ENCODE measurements at places on chromosomes 3 and 15.
A peak's percentile ranks its signal among the peaks of the same experiment; 100 is the strongest.

- no peak for DNase-seq
Measured at GRCh38 chr3:180855364-180855763, 57.1 kb upstream of the FXR1 start.

DNA sequence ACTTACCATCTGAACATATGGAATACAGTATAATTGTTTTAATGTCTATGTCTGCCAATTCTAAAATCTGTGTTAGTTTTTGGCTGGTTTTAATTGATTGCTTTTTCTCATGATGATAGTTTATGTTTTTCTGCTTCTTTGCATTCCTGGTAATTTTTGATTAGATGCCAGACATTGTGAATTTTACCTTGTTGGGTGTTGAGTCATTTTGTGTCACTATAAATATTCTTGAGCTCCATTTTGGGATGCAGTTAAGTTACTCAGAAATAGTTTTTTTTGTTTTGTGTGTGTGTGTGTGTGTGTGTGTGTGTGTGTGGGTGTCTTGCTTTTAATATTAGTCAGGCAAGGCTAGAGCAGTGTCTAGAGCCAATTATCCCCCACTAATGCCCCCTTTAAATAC, 818.8 kb upstream of the NR2F2 start:
- no peak for DNase-seq

GRCh38 chr15:62993066-62993465, 49.5 kb upstream of the TPM1 start:
- no peak for DNase-seq

DNA sequence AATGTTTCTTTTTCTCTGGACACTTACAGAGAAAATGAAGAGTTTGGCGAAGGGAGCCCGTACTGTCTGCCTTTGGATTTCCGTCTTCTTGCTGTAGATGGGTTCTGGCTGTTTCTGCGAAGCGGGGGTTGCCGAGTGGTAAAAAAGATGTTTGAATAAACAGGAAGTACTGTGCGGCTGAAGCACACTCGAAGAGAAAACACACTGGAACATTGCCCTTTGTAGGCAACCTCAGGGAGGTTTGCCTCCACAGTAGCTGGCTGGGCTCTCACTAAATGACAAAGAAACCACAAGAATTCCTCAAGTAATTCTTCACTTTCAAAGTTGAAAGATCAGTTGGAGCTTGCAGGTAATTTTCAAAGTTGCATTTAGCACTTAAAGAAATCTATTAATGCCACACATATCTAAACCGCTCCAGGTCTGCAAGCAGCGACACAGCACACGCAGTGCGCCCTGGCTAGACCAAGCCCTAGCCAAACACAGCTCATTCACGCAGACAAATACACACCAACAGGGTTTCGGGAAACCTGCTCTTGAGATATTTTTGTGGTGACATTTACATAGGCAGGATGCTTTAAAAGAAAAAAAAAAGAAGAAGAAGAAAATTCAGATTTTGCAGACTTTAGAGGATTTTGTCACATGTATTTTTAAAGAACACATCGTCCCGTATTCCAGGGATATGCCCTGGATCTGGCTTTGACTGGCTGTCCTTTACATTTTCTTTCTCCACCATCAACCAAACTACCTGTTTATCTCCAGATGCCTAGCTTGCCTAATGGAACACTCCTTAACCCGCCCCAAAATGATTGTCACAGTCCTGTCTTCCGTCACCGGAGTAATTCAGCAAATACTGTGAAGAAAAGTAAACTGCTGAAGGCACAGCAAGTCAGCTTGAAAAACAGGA, 452.8 kb downstream of the FOXP1 start:
- DNase-seq = peak; percentile 48

DNA sequence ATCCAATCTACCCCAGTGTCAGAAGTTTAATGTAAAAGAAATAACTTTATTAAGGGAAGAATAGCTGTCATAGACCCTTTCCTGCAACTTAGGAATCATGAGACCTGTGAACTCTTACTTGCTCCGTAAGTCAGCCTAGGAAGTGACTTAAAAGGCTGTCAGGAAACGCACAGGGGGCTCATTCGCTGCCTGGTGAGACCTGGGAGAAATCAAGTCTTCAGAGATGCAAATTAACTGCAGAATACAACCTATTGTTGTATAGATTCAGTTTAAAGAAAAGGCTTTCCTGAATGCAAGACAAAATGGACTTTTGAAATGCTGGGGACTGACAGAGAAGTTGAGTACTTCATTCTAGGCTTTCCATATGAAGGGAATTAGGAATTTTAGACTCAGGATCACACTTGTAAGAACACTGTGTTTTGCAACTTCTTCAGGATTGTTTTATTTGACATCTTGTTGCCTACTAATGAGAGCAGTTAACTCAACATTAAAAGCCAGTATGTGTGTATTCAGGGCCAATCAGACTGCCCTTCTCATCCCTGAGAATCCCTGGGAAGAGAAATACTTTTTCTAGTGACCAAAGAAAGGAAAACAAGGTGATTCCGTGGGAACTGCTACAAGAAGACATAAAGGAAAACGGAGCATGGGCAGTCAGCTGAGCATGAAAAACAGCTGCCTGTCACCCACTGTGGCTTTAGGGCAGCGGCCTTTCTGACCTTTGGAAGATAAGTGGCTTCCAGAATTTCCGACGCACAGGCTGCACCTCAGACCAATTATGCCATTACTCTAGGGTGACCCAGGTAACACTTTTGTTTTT, 18.5 kb upstream of the DPPA4 start:
- no peak for DNase-seq

GRCh38 chr15:101038327-101039003, 119.3 kb downstream of the LRRK1 start:
- no peak for DNase-seq

GRCh38 chr15:87755226-87755625, 501.3 kb downstream of the NTRK3 start:
- no peak for DNase-seq

DNA sequence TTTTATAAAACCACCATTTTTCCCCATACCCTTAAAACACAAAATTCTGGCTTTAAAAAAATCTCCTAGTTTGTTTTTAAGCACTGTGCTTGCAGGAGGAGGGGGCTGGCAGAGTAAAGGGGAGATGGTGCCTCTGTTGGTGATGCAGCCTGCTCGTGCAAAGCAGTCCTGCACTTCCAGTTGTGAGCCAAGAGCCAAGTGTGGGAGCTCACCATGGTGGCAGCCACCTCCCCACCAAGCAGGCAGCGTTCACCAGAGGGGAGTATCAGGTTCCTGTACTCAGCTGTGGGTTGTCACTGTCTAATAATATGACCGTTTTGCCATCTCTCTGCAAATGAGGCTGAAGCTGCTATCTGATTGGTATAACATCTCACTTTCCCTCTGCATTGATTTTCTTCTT, 164.8 kb downstream of the SYNPR start:
- no peak for DNase-seq

DNA sequence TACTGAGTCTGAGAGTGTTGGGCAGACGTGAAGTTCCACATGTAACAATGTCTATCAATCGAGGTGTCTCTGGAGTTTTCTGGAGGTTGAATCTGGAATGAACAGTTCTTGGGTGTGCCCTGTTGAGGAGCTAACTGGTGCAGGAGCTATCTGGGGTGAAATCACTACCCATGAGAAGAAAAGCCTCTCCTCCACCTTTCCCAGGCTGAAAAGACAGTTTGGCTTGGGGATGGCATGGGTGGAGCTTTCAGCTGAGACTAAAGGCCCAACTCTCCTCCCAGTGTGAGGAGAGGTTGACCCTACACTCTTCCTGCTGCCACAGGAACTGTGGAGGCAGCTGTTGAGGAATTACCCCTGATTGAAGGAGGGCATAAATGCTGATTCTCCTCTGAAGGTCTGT, 54.4 kb upstream of the LRRFIP2 start:
- no peak for DNase-seq

- DNase-seq = no peak
Measured at GRCh38 chr15:48796930-48797329, 13.9 kb downstream of the CEP152 start.

- no peak for DNase-seq
Measured at GRCh38 chr3:122758877-122759560, 34.6 kb downstream of the HSPBAP1 start.

DNA sequence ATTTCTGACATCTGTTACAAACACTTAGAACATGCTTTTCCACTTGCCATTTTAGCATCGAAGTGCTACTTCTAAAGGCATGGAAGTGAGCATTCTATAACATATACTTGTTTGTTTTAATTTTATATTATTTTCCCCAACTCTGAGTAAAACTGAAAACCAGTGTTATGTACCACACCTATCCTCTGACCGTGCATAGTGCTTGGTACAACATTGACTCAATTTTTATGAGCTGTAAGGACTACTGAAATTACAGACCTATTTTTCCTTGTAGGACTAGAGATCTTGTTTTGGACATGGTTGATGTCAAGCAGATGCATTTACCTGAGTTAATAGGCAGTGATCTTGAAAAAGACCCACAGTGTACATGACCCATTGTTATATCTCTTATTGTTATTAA, 51.5 kb upstream of the CCNB2 start:
- no peak for DNase-seq

DNA sequence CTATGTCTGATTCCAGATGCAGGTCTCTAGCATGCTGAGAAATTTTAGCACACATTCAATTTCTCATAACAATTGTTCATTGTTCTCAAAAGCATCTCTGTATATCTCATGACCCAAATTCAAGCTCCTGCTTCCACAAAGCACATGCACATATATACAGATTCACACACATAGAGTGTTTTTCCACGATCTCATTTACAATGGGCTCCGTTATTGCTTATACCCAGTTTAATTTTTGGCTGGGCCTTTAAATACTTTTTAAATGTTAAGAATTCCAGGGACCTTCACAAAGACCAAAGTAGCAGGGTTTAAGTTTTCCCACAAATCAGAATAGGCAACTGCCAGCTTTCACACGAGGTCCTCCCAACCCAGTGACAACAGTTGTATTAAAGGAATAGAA, 333.5 kb upstream of the SEMA6D start:
- DNase-seq = no peak

DNA sequence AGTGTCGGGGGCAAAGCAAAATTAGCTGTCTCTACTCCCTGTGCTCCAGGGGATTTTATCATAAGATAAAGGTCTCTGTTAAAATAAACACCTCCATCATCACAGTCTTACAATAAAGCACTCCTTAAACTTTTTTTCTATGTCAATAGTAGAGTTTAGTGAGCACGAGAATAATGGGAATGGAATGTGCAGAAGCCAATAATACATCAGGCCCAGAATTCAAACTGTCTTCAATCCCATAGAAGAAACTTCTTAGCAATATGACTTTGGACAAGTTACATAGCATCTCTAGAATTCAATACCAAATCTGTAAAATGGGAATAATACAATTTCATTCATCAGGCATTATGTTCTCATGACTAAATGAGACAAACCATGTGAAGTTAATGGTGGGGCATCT, 49.0 kb upstream of the EPHA3 start:
- DNase-seq = no peak

- DNase-seq = peak; percentile 70
Measured at GRCh38 chr15:64596701-64597476, 136.5 kb downstream of the ZNF609 start.

- no peak for DNase-seq
Measured at GRCh38 chr15:57460208-57460816, 84.0 kb downstream of the CGNL1 start.

DNA sequence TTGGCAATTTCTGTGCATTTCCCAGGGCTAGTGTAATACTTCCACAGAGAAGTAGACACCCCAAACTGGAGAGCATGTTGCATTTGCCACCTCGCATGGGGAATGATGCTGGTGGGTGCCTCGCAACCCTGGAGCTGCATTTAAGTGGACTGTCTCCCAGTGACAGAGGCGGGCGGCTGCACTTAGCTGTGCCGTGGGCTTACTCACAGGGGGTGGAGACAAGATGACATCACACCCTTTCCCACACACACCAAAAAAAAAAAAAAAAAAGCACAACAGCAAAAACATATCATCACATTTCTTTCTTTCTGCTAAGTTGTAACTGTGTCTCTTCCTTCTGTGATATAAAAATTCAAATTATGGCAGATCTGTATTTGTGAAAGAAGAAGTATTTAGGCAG, at the start of gene ABI3BP:
Gene ABI3BP, minus strand, starts transcription at position 113 of the 400 bp plus-strand sequence. Its CDS starts 37 bp downstream, at position 76.
- peak; percentile 37 for DNase-seq

DNA sequence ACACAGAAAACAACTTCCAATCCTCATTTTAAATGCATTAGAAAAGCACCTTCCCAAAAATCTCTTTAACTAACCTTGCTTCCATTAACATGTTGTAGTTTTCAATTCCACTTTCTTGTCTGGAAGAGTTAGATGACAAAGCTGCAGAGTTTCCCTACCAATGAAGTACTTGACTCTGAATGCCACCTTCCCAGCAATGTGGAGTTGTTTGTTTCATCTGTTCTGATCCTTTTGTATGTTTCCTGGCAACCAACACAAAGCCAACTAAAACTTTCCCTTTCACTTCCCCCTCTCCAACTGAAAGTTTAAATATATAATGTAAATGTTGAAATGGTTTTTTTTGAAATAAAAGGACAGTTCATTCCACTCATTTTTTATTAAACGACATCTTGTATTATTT, at the start of gene WDR49:
Gene WDR49, minus strand, starts transcription at position 183 of the 400 bp plus-strand sequence. CDS start 517 bp downstream, outside the sequence.
- no peak for DNase-seq

GRCh38 chr3:141738891-141739363, 829 bp downstream of the RNF7 start:
- peak; percentile 16 for DNase-seq

- DNase-seq = no peak
Measured at GRCh38 chr3:48708481-48708889, 8.5 kb downstream of the IP6K2 start.

DNA sequence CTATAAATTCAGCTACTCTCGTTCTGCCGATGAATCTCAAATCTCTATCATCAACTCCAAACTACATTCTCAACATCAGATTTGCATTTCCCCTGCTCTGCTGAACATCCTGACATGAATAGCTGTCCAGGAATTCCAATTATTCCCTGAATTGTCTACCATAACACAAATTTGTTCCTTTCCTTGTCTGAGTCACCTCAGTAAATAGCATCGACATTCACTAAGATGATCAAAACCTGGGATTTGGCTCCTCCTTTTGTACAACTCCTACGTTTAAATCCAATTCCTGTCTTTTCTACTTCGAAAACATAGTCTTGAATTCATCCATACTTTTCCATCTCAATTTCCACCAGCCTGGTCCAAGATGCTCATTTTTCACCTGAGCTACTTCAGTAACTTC, 107.0 kb downstream of the GREM1 start:
- peak; percentile 58 for DNase-seq

DNA sequence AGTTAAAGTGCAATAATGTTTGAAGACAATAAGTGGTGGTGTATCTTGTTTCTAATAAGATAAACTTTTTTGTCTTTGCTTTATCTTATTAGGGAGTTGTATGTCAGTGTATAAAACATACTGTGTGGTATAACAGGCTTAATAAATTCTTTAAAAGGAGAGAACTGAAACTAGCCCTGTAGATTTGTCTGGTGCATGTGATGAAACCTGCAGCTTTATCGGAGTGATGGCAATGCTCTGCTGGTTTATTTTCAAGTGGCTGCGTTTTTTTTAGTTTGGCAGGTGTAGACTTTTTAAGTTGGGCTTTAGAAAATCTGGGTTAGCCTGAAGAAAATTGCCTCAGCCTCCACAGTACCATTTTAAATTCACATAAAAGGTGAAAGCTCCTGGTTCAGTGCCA, 2.7 kb downstream of the RPL15 start:
- no peak for DNase-seq

- peak; percentile 99 for DNase-seq
Measured at GRCh38 chr15:100687582-100688141, 85.3 kb downstream of the ASB7 start.
